ENCODE measurements at places on chromosomes 3 and 15.
A peak's percentile ranks its signal among the peaks of the same experiment; 100 is the strongest.

DNA sequence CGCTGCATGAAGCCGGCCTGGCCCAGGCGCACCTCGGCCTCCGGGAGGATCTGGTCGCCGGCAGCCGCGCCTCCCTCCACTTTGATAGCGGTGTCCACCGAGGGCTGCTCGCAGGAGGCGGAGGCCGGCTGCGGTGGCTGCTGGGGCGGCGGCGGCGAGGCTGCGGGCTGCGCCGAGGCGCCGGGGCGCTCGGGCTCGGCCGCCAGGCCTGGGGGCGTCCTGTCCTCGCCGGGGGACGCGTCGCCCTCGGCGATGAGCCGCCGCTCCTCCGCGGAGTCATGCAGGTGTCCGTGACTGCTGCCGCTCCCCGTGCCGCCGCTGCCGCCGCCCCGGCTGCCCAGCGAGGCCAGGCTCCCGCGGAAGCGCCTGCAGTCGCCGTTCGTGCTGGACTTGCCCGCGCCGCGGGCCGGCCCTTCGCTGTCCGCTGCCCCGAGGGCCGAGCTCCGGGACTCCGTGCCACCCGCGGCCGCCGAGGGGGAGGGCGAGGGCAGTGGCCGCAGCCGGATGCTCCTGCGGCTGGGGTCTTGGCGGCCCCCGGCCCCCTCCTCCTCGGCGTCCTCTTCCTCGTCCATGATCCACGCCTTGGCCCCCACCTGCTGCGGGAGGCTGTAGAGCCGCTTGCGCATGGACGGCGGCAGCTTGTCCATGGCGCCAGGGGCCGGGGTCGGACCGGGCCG lies 996 bp downstream of the HCN4 start:
- DNase-seq = no peak

DNA sequence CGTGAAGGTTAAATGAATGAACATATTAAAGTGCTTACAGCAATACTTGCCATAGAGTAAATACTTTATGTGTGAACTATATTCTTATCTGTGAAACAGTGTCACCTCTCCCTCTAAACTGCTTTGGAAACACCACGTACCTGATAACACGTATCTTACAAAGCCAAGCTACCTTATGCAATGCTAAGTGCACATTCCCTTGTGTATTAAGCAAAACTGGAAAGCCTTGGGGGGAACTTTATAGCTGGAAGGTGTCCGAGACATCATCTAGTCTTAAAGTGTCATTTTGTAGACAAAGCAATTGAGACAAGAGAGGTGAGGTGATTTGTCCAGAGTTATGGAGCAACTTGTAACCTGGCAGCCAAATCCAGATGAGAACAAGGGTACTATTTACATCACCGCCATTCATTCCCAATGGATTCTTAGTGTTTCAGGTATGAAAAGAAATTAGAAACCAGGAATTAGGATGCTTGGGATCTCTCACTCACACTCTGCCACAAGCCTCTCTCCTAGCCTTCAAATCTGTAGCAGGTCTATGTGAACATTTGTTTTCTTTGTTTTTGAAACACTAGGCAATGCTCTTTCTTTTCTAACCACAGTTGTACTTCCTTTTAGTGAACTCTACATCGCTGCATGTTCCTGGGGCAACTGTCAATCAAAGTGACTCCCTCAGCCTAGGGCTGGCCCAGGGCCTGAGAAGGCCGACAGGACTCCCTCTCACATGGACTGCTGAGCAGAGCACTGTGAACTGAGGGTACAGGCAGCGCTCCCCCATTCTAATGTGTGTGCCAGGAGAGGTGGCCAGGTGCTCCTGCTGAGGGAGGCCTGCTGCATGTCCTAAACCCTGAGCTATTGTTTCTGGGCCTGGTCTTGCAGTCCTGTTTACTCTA lies 13.9 kb upstream of the MGLL start:
- no peak for DNase-seq

DNA sequence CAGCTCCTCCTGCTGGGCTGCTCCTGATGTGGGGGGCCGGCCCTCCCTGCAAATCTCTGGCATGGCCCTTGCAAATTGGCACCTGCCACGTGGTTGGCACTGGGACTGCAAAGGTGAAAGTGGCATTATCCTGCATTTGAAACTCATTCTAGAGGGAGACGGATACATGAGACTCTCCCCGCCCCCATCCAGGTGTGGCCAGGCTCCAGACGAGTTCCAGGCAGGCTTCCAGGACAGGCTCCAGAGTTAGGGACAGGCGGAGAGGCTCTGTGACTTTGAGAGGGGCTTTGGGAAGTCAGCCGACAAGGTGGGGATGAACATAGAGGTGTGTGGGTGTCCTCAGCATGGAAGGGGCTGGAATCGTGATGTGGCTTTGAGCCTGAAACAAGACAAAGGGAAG lies 178.5 kb downstream of the APBA2 start:
- DNase-seq = no peak

- DNase-seq = no peak
Observed at GRCh38 chr3:186003610-186004009, 65.8 kb upstream of the TRA2B start.

DNA sequence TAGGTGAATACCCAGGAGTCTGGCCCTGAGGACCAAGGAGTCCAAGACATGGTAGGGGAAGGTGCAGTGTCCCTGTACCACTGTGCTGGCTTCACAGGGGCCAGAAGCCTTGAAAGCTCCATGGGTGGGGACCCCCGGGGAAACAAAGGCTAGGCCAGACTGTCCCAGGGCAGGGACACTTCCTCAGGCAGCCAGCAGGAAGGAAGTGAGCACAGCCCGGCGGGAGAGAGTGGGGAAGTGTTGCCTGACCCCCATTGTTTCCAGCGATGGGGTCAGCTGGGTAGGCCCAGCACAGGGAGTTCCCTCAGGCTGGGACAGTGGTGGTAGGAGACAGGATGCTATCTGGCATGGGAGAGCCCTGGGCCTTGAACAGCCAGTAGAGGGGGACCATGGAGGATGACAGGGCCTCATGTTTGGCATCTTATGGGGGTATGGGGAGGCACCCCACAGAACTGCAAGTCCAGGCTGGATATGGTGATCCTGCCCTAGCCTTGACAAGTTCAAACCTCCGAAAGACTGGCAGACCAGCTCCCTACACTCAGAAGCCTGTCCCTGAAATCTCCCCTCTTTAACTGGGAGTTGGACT lies 1.2 kb upstream of the HYAL2 start:
- no peak for DNase-seq

DNA sequence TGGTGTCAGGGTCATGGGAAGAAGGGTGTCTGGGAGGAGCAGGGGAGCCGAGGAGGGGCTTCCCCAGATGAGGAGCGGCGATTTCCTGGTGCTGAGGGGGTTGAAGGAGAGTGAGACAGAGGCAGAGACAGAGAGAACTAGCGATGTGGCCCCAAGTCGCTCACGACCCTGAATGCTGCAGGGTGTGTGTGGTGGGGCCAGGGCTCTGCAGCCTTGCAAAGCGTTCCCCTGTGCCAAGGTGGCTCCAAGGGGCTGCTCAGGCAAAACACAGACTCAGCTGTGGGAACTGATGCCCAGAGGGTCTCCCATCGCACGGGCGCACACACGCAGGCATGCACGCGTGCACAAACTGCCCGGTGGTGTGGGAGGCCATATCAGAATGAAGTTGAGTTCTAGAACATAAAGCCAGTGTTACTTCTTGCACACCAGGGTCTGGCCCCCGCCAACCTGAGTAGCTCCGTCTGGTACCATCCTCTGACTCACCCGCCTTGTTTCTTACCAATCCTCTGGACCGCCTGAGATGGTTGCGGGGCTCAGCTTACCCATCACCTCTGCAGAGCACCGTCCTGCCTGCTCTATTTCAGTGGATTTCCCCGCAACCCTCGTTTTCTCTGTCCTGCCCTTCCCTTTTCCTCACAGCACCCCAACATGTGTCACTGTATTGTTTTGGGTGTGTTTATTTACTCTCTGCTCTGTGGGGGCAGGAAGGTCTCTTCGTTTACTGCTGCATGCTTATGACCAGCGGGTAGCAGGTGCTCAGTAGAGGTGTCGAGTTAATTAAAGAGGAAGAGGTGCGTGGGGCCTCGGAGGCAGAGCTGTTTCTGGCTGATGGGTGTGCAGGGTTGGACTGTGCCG lies 4.5 kb downstream of the MELTF start:
- DNase-seq = no peak

- DNase-seq = no peak
Observed at GRCh38 chr3:32203854-32204253, 34.6 kb upstream of the CMTM8 start.

- peak; percentile 51 for DNase-seq
Observed at GRCh38 chr3:151395806-151396205, 11.3 kb upstream of the P2RY12 start.

- DNase-seq = no peak
Observed at GRCh38 chr15:78023865-78024518, 53.5 kb downstream of the TBC1D2B start.

- no peak for DNase-seq
Observed at GRCh38 chr3:184377374-184377773, 633 bp downstream of the THPO start.

DNA sequence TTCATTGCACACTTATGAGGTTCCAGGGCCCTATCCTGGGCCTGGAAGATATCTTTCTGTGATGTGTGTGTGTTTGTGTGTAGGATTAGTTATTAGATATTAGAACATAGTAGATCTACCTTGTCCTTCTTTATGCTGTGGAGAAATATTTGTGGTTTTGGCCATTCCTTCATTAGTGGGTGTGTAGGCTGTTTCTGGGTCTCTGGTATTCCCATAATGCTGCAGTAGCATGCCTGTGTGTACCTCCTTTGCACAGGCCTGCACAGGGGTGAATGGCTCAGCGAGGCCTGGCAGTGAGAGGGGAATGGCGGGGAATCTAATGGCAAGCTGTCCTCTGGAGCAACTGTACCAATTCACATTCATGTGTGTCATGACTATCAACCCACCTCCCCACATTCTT lies 125.8 kb upstream of the MRPS22 start:
- no peak for DNase-seq

- no peak for DNase-seq
Observed at GRCh38 chr3:183777016-183777618, 48.3 kb downstream of the MAP6D1 start.

- no peak for DNase-seq
Observed at GRCh38 chr15:70414626-70415025, 316.9 kb upstream of the TLE3 start.

DNA sequence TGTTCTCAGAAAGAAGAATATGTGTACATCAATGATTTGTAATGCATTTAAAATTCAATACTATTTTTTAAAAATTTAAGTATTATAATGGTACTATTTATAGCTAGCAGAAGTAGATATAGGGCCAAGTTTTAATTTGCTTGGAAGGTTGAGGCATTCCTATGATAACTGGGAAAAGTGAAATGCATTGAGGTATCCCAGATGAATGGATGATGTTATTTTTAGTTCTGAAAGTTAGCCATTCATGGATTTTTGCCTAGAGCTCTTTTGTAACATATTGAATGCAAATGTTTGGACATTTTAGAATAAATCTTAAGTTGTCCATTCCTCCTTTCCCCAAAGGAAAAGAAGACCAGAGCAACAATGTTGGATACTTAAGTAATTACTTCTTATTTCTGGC lies 47.6 kb downstream of the GAP43 start:
- no peak for DNase-seq

- DNase-seq = no peak
Observed at GRCh38 chr15:68819495-68820294, 1.0 kb downstream of the ANP32A start.

GRCh38 chr3:13715961-13716360 lies 163.9 kb downstream of the WNT7A start:
- no peak for DNase-seq

DNA sequence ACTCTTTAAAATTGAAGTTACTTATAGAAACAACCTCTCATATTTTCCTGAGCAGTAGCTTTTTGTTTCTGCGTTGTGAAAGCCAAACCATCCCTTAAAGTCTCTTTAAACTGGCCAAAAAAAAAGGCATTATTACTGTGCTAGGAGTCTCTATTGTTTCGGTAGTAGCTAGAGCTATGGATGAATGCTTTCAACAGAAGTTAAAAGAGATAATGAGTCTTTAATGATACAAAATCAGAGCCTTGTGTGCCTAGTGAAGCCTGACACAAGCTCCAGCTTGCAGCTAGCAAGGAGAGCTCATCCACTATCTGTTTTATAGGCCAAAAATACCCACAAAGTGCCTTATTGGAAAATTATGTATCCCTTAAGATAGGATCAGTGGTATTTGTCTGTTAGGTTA lies 360.4 kb upstream of the CDIN1 start:
- DNase-seq = no peak

DNA sequence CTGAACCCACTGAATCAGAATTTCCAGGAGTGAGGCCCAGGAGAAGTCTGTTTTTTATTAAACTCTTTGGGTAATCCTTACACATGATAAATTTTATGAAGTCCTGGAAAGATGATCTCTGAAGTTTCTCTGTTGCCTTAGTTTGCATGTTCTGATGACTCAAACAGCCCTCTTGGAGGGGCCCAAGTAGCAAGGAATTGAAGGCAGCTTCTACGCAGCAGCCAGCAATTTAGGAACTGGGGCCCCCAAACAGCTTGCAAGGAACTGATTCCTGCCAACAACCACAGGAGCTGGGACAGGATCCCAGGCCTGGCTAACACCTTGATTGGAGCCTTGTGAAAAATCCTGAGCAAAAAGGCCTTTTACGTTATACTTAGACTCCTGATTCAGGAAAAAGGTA lies 5.4 kb upstream of the ACP3 start:
- DNase-seq = no peak

Measured in HL-60 (cell line).